Cerebellar nuclear complex (tissue), 1 donor: ENCODE measurements at places on chromosomes 4 and X.

DNA sequence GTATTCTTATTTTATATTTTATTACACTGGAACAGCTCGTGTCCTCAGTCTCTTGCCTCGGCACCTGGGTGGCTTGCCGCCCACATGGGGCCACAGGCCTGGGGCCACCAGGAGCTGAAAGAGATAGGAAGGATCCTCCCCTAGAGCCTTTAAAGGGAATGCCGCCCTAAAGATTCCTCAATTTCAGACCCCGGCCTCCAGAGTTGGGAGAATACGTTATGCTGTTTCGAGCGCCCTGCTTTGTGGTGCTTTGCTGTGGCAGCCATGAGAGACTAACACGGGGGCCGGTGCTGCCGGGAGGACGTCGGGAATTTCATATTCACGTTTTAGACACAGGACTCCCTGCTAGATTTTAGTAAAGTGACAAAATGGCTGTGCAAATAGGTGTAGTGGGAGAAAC is 33.2 kb downstream of the ACOX3 start:
- no peak for DNase-seq

- DNase-seq, result no peak
Measured at GRCh38 chr4:112448306-112449132, 67.5 kb downstream of the NEUROG2 start.

GRCh38 chrX:6685489-6685888 is 150.6 kb upstream of the VCX3A start:
- DNase-seq, result no peak

- DNase-seq, result no peak
Measured at GRCh38 chr4:3521621-3522325, 10.4 kb downstream of the LRPAP1 start.
